IPS-NIHi11 (cell line): ENCODE measurements at places on chromosomes 7 and 10.

- no peak for DNase-seq
Measured at GRCh38 chr10:13708256-13708990, 121.7 kb downstream of the PRPF18 start.

DNA sequence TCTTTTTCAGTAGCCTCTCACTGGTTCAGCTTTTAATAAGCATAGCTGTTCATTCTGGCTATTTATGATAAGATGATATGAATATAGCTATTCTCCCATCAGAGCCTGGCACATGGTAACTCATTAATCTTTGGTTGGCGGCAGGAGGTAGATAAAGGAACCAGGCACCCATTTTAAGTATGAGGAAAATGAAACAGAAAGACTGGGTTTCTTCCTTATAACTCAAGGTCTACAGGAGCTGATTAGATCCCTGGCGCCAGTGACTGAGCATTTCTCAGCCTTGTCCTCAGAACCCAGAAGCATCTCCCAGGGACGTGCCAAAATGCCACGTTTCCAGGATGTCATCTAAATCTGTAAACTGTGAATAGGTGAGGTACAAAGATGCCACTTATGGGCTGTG lies 141.9 kb downstream of the TCF7L2 start:
- no peak for DNase-seq

- DNase-seq: no peak
Measured at GRCh38 chr7:47170516-47170915, 411.4 kb downstream of the TNS3 start.

- no peak for DNase-seq
Measured at GRCh38 chr10:86337121-86337601, 29.4 kb downstream of the GRID1 start.

GRCh38 chr10:1270490-1270889 lies 214.3 kb downstream of the WDR37 start:
- DNase-seq: no peak

DNA sequence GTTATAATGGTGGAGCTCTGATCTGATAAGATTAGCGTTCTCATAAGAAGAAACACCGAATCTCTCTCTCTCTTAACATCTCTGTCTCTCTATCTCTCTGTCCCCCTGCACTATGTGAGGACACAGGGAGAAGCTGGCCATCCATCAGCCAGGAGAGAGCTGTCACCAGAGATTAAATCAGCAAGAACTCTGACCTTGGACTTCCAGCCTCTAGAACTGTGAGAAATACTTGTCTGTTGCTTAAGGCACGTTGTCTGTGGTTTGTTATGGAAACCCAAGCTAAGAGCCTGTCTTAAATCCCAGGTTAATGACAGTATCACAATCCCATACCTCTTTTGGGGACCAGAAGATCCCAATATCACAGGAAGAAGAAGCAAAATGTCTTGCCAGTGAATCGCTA lies 132.0 kb upstream of the AKR1E2 start:
- DNase-seq: no peak

DNA sequence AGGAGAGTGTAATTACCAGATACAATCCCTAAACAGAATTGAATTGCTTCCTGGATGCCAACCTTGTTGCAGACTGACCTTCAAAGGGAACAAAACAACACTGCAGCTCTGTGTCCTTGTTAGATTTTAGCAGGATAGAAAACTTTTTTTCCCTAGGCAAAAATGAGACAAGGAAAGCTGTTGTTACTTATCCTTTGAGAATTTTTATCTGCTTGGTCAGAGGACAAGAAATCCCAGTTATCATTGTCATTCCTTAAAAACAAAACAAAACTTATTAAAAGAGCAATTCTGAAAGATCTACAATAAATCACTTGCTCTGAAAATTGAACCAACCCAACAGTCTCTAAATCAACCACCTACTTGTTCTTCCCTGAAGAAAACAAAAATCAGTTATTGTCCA lies 652.6 kb downstream of the REEP3 start:
- no peak for DNase-seq

DNA sequence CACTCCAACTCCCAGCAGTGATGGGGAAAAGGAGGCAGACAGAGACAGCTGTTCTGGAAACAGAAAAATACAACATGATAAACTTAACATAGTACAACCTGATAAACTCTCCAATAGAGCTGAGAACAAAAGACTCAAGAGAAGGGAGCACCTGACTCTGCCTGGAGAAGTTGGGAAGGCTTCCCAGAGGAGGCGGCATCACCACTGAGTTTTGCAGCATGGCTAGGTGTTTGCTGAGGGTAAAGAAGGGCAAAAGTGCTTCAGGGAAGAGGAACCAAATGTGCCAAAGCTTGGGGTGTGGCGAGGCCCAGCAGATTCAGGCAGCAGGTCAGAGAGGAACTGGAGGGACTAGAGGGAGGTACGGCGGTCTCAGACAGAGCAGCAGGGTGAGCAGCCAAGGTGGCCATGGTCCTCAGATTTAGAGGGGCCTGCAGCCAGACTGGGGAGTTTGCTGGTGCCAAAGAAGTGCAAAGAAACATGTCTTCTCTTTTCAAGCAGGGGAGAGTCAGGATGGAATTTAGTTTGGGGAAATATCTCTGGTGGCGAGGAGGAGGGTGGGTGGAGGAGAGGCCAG lies 119.9 kb upstream of the BTBD16 start:
- no peak for DNase-seq

GRCh38 chr7:22351878-22352277 lies 5.1 kb downstream of the RAPGEF5 start:
- DNase-seq: no peak

- no peak for DNase-seq
Measured at GRCh38 chr10:116768786-116769185, 26.4 kb upstream of the HSPA12A start.

DNA sequence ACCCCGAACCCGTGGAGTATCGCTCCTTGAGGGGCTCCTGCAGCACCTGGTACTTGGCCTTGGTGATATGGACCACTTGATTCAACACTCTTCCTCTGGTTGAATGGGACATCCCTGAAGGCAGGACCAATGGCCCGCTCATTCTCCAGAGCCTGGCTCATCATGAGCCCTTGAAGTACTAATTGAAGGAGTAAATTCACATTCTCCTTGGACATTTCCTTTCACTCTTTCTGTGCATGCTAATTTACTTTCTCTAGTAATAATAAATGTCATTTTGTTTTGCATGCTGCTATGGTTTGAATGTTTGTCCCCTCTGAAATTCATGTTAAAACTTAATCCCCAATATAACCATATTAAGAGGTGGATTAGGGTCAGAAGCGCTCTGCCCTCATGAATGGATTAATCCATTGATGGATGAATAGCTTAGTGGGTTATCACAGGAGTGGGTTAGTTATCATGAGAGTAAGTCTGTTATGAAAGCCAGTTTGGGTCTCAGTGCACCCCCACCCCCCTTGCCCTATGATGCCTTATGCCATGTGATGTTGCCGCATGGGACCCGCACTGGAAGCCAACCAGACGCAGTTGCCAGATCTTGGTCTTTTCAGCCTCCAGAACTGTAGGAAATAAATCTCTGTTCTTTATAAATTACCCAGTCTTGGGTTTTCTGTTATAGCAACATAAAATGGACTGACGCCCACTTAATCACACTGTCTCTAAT lies 23.8 kb downstream of the FGFBP3 start:
- no peak for DNase-seq

- DNase-seq: no peak
Measured at GRCh38 chr10:91540733-91541132, 92.1 kb downstream of the PPP1R3C start.
